ENCODE measurements at places on chromosomes 12 and 14.

- DNase-seq: peak; percentile 6
Measured at GRCh38 chr12:27460471-27460978, 14.0 kb downstream of the SMCO2 start.

DNA sequence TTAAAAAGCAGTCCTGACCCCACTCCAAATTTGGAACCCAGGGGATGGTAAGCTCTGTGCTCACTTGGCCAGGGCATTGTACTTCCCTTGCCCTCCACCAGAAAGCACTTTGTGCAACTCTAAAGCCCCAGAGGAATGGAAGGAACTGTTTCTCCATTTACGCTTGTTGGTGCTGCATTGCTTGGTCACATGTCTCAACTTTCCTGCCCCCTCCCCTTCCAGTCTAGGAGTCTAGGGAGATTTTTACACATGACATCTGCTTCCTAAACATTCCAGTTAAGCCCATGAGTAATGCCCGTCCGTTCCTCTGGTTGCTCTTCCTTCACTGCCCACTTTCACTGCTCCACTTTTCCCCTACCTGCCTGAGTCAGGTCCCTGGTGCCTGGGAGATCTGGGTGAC lies 92.6 kb upstream of the MAP1LC3B2 start:
- DNase-seq: no peak

- no peak for DNase-seq
Measured at GRCh38 chr12:120261951-120262851, 3.3 kb downstream of the PXN start.

DNA sequence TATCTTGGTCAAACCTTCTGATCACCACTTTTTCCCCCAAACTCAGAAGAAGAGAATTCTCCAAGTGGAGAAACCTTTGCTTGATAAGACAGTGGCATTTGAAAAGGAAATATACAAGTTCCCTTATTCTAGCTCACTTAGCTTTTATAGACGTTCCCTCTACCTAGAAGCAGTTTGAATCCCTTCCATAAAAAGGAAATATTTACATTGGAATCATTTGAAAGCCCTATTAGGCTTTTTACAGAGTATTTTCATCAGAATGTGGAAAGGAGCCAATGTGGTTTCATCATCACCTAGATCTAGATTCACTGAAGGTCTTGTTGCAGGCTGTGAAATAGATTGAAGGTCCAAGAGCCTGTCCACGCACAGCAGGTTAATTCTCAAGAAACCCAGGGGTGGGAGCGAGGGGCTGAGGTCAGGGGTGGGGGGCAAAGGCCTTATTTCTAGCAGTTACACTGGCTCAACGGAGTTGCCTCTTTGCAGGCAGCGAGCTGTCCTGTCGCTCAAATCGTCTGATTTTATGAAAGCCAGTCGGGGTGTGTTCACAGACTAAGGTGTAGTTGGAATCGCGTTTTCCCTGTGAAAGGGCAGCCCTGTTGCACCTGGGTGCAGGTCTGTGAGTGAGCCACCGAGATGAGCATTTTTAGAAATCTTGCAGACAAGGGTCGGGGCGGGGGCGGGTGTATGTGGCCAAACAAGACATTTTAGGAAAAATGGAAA lies 45.6 kb downstream of the AACS start:
- no peak for DNase-seq

GRCh38 chr14:74913986-74914573 lies 9.0 kb downstream of the RPS6KL1 start:
- no peak for DNase-seq

DNA sequence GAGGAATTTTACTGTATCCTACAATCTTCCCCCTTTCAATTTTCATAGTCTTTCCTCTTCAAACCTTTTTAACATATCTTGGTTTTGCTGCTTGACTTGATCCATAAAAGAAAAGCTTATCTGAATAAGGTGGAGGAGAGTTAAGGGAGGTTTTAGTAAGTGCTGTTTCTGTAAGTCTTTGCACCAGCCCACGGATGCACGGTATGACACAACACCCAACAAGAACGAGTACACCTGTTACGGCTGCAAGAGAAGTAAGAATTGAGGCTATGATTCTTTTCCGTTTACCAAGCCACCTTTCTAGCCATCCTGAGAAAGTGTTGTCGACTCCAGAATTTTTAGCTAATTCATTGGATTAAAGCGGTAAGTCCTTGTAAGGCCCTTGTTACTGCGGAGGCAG lies 26.1 kb upstream of the CPNE8 start:
- DNase-seq: no peak

- DNase-seq: no peak
Measured at GRCh38 chr12:60494244-60494643, 898.4 kb downstream of the SLC16A7 start.

- no peak for DNase-seq
Measured at GRCh38 chr12:24822121-24822899, 126.6 kb downstream of the BCAT1 start.

DNA sequence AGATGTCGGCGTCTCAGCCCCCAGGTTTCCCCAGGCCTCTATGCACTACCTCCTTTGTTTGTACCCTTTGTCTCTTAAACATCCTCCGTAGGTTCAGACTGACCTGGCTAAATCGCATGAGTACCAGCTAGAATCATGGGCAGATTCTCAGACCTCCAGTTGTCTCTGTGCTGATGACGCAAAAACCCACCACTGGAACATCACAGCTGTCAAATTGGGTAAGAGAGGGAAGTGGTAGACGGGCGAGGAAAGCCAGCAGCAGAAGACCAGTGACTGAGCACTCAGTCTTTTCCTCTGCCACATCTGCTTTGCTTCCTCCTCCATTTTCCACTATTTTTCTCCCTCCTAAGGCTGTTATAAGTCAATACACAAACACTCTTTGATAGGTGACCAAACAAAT lies 29.7 kb downstream of the A2ML1 start:
- no peak for DNase-seq

GRCh38 chr12:87368259-87368658 lies 660.9 kb downstream of the C12orf50 start:
- no peak for DNase-seq

GRCh38 chr12:124751654-124752355 lies 111.9 kb downstream of the SCARB1 start:
- no peak for DNase-seq

- DNase-seq: no peak
Measured at GRCh38 chr14:51424561-51425251, 184.7 kb downstream of the TMX1 start.

- no peak for DNase-seq
Measured at GRCh38 chr12:81573228-81573627, 185.9 kb downstream of the PPFIA2 start.

DNA sequence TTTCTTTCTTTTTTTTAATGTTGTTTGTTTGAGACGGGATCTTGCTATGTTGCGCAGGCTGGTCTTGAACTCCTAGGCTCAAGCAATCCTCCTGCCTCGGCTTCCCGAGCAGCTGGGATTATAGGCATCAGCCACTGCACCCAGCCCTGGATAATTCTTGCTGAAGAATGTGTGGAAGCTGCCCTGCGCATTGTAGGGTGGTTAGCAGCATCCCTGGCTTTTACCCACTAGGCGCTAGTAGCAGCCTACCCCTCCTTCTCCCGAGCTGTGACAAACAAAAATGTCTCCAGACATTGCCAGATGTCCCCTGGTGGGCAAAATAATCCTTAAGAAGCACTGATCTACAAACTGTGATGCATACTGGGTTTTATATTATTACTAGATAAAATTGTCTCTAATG lies 6.6 kb downstream of the DCAF4 start:
- no peak for DNase-seq

GRCh38 chr12:104010606-104011169 lies 39.3 kb downstream of the GLT8D2 start:
- DNase-seq: no peak

- no peak for DNase-seq
Measured at GRCh38 chr12:130827432-130827831, 11.6 kb downstream of the STX2 start.

- DNase-seq: no peak
Measured at GRCh38 chr12:119178544-119179334, at the start of gene HSPB8. Gene HSPB8, plus strand, starts transcription at chr12:119178931. Its CDS starts 382 bp downstream, at chr12:119179313.
